Left cardiac atrium (tissue), 4 donors: ENCODE measurements at places on chromosomes 1 and 21. TPM values are rescaled to one million over a fixed set of nuclear protein-coding genes. Genes with fewer than 3 reads are reported as not detected.
A peak's percentile ranks its signal among the peaks of the same experiment; 100 is the strongest.

The HSD3B2 gene
- not detected for total RNA-seq

The CCDC27 gene
- total RNA-seq = not detected

The KRTAP13-1 gene
- not detected for total RNA-seq

The SHISAL2A gene
- total RNA-seq = not detected

The RORC gene
- 6.1 TPM for total RNA-seq

The TFF1 gene
- total RNA-seq = not detected

The USH2A gene
- 1.7 TPM for total RNA-seq

DNA sequence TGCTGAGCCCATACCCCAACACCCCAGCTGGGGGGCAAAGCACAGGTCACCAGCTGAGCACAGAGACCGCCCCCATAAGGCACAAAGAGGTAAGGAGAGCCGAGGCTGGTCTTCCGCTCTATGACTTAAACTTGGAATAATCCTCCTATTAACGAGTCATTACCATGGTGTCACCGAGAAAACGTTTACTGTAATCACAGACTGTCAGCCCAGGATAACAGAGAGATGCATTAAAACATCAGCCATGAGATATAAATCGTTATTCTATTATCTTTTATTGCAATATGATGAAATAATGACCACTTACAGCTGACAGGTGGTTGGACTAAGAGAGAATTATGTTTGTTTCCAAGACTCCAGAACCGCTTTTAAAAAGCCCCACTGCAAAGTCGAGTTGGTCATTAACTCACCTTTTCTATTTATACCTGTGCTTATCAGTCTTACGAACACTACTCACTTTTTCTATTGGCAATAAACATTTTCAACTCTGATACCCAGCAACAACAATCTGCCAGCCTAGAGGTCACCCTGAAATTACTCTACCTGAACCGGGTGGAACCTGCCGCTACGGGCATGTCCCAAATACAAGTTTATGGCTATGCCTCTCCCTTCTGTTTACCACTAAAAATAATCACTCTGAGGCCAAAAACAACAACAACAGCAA is 21.5 kb downstream of the NPHP4 start:
- no peak for DNase-seq

- no peak for DNase-seq
Measured at GRCh38 chr1:65163201-65163805, 15.3 kb downstream of the AK4 start.

GRCh38 chr1:191901651-191902050 is 256.6 kb upstream of the RGS18 start:
- no peak for DNase-seq

- DNase-seq = no peak
Measured at GRCh38 chr1:113674591-113674990, 84.7 kb downstream of the PHTF1 start.

DNA sequence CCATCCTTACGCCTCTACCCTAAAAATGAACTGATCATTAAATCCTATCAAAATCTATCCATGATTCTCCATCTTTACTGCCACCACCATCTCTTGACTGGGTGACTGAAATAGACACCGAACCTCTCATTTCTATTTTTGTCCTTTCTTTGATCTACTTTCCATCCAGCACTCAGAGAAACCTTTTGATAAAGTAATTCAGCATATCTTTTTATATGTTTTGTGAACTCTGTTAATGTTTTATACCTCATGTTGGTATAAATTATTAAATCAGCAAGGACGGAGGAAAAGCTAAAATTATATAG is 13.0 kb downstream of the PCNX2 start:
- DNase-seq = no peak

- DNase-seq = peak; percentile 10
Measured at GRCh38 chr1:1106510-1107221, 9.2 kb downstream of the C1orf159 start.

DNA sequence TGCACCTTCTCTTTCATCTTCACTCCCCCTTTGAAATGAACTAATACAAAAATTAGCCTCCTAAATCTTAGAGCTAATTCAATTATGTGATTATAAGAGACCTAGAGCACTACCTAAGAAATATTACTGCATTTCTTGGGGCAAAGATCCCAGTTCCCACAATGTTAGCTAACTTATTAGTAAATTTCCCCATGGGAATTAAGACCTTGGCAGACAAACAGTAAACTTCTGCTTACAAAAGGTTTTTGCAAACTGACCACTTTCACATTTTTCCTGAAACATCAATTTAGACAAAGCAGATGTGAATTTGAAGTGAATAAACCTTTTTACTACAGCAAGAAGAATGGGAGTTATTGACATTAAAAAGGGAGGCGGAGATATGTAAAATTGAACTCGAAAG is 34.6 kb upstream of the LHX8 start:
- DNase-seq = no peak

DNA sequence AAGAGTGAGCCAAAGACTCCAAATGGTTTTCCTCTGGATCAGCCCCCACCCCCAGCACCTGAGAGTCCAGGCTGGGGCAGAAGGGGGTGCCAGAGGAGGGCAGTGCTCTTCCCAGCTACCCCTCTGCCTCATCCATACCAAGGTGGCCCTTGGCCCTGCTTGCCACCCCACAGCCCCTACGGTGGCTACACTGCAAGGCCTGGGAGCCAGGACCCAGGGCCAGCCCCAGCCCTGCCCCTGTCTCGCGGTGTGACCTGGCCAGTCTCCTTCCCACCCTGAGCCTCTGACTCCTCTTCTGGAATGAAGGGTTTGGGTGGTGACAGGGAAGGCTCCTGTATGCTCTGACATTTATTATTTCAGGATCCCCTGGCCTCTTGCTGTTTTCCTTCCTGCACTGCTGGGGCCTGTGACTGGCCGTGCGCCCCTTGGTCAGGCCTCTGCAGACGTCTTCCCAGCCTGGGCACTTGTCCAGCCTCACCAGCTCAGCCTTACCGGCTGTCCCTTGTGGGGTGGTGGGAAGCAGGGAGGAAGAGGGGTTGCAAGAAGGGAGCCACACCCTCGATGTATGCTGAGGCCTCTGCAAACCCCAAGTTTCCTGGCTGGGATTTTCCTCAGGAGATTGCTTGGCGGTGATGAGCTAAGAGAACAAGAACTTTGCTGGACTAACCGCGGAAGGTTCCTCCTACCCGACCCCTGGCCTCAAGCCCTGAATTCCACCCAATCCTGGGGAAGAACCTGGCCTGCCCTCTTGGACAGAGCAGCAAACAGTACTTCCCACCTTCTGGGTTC is 13.5 kb downstream of the ASAP3 start:
- peak; percentile 79 for DNase-seq

DNA sequence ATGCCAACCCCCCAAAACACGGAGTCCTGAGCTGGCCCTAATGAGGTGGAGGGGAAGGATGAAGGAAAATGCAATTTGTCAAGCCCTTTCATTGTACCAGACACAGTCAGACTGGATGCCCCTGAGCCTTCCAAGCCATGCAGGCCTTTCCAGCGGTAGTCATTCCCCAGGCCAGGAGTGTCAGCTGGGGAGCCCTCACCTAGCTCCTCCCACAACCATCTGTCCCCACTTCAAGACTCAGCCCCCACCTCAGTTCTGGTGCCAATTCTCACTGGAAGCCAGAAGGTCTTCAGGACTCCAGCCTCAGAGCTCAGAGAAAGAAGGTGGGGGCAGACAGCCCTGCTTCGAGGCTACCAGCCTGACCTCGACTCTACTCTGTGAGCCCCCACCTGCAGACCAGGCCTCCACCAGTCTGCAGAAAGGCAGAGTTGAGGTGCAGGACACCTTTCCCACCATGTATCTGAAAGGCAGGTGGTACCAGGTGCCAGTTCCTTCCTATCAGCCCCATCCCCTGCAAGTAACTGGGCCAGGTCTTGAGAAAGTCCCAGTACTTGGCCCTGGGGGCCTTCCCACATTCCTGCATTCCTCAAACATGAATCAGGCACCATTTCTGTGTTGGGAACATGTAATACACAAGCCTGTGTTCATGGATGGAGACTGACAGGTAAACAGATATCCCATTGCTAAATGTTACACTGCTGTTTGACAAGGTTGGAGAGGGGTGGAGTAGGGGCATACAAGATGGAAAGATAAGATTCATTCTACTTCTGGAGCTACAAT is 180.6 kb upstream of the EDN2 start:
- DNase-seq = no peak

- no peak for DNase-seq
Measured at GRCh38 chr1:78280626-78281025, 210.1 kb upstream of the PTGFR start.

DNA sequence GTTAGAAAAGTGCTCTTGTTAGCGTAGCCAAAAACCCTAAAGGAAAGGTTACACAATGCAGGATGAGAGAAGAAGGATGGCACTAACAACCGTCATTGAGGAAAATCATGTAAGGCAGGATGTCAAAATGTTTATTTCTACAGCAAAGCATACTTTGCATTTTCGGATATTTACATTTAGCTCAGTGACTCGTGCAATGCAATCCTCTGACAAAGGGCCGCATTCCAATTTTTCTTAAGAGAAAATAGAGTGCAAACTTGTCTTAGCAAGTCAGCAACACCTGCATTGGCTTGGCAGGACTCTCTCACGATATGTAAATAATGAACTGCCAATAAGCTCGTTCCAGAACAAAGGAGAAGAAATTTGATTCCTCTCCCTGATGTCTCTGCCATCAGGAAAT is 33.3 kb downstream of the TIAM1 start:
- no peak for DNase-seq

- DNase-seq = no peak
Measured at GRCh38 chr1:229088711-229089110, 182.2 kb upstream of the RAB4A start.

DNA sequence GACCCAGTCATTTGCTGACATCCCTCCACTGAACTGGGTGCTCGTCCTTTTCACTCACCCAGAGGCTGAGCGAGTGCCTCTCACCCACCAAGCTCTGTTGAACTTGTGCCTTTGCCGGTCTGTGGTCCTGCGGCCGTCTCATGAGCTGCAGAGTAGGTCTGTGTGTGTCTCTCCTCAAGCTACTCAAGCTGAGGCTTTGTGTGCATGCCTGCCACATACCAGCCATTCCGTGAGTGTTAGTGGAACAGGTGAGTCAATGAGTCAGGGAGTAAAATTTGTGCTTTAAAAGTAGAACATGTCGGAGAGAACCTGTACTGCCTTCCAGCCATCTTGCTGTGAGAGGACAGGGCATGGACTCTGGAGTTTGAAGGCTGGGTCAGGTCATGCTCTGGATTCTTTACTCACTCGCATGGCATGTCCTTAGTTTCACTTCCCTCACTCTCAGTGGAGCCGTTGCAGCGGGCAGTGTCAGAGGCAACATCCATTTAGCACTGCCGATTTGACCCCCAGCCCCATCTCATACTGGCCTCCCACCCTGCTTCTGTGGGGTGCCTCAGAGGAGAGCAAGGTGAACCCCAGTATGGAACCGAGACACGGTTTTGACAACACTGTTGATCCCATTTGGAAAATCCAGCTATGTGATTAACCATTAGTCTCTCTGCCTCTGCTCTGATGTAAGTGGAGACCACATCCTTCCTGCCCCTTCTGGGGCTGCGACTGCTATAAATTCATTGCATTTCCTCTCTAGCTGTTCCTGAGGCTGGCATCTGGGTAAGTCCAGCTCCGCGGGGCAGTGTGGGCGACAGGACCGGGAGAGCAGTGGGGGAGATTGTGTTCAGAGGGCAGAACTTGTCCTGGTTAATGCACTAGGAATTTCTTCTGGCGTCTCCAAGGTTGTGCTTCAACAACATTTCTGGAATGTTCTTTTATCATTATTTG is at the start of gene NLRP3:
TSS of gene NLRP3 (plus strand) at position 751 of the 939 bp plus-strand sequence. CDS start 2,628 bp downstream, outside the sequence.
- DNase-seq = peak; percentile 36

GRCh38 chr1:7553042-7553690 is 217.9 kb upstream of the VAMP3 start:
- peak; percentile 12 for DNase-seq

- no peak for DNase-seq
Measured at GRCh38 chr1:153659175-153659534, 652 bp downstream of the SNAPIN start.

DNA sequence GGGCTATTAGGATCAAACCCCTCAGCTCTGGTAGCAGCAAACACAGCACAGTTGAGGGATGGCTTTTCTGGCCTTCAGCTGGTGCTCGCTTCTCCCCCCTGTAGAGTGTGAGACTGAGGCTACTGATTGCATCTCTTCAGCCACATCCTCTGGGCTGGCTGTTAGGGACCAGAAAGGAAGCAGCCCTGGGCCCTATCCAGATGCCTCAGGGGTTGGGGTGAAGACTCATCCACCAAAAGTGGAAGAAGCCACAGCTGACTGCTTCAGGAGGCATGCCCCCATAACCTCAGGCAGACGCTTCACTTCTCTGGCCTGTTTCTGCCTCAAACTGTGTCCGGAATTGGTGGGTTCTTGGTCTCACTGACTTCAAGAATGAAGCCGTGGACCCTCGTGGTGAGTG is 6.2 kb upstream of the TMEM200B start:
- DNase-seq = no peak

- DNase-seq = no peak
Measured at GRCh38 chr1:108609483-108610049, 49.7 kb downstream of the EEIG2 start.

DNA sequence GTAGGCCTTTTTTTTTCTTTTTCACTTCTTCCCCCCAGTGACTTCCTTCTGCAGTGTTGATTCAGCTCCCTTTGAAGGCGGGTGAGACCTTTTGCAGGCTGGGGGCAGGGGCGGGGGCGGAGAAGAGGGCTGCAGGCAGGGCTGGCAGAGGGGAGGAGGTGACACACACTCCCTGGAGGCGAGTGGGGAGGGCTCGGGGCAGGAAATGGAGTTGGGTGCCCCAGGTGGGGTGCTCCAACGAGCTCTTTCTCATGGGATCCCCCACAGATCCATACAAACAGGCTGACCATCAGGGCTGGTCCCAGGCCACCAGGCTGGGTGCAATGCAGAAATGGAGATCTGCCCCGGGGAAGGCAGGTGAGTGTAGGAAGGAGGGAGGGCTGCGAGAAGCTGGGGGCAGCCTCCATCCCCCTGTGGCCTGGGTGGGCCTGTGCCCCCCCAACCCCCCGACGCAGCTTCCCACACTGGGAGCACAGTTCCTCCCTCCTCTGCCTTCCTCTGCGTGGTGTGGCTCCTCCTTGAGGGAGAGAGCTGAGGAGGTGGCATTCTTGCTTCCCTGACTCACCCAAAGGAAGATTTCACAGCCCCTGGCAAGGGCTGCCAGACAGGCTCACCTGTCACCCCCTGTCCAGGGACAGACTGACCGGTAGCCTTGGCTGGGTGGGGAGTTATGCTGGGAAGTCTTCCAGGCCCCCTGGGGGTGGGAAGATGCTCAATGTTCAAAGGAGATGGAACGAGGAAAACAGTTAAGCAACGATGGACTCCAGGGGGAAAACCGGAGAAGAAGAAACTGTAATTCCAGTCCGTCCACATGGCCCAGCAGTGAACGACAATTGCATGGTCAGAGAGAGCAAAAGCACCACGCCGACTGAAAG is 7.1 kb upstream of the ITGB2 start:
- peak; percentile 39 for DNase-seq

GRCh38 chr1:225026701-225027100 is 97.2 kb downstream of the DNAH14 start:
- DNase-seq = no peak

- no peak for DNase-seq
Measured at GRCh38 chr1:182484067-182484466, 34.1 kb downstream of the RGSL1 start.
